Epithelial cell of esophagus (primary cell): ENCODE measurements at places on chromosomes 3 and 15.

DNA sequence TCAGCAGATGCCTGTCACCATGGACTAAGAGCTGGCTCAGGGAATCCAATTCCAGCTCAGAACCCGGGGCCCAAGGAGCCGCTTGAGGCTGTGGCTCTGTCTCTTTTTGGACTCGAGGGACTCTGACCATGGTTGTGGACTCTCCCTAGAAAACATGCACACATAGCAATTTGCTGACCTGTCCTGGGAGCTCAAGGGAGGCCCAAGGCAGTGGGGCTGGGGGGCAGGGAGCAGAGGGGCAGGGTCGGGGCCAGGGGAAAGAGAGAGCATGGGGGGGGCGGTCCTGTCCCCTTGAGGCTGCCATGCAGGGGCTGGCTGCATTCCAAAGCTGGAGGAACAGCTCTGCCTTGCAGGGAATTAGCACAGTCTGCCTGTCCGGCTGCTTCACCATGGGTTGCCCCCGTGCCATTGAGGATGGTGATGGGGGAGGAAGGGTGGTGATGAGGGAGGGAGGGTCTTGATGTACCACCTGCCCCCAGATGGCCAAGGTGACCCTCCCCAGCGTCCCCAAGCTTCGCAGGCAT is 190.1 kb downstream of the GOLGA6L6 start:
- no peak for DNase-seq

- DNase-seq: no peak
Observed at GRCh38 chr3:42612928-42613327, 12.4 kb downstream of the NKTR start.

GRCh38 chr3:40427045-40427669 is 30.0 kb upstream of the RPL14 start:
- DNase-seq: no peak

GRCh38 chr3:115187149-115187757 is 40.2 kb upstream of the ZBTB20 start:
- no peak for DNase-seq

DNA sequence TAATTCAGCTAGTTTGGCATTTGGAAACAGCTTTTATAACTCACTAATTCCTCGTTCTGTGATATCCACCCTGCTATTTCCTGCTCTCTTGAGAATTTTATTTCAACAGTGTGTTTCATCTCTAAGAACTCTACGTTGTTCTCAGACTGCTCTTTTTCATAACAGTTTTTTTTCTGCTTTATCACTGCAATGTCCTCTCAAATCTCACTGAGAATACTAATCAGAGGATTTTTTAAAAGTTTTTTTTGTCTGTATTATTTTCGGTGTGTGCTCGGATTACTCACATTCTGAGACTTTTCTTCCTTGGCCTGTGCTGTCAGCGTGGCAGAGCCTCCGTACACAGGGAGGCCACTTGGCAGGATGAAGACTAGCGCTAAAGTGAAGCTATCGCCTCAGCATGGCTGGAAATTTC is 59.4 kb upstream of the NEO1 start:
- no peak for DNase-seq
